Activated CD4-positive, alpha-beta T cell treated with anti-CD3 and anti-CD28 coated beads, Interleukin-2, amount 10 ng/mL, durations not matched to agents 7 days and 5 days (primary cell): ENCODE measurements at places on chromosomes 16 and 17.

DNA sequence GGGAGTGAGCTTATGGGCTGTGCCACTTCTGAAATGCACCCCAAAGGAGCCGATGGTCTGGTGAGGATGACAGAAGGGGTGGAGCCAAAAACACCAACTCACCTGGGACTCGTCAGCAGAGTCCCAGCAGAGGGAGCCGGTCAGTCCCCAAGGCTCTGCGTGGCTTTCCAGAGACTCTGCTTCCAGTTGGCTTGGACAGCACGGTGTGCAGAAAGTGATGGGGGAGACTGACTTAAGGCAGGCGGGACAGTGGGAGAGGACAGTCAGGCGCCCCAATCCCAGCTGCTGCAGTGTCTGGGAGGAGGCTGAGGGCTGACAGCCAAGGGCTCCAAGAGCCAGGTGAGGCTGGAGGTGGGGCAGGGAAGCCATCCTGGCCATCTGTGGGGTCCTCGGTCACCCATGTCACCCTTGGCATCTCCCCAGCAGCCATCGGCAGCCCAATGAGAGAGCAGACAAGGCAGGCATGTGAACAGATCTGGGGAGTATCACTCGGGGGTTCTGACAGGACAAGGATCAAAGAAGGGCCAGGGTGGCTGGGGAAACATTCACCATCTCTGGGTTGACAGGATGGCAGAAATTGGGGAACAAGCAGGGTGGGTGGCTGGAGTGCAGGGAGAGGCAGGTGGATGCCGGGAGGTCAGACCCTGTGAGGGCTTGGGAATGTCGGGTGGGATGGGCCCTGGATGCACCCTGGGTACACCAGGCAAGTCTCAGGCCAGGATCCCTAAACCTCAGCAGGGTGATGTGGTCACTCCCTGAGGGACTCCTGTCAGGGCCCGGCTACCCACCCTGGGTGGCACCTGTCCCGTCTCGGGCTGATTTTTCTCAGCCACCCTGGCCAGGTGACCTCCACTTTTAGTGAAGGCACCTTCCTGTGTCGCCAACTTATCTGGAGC is 8.9 kb upstream of the KRTAP17-1 start:
- no peak for DNase-seq

GRCh38 chr17:79192503-79193351 is 118.1 kb downstream of the ENGASE start:
- DNase-seq, result peak; percentile 43

DNA sequence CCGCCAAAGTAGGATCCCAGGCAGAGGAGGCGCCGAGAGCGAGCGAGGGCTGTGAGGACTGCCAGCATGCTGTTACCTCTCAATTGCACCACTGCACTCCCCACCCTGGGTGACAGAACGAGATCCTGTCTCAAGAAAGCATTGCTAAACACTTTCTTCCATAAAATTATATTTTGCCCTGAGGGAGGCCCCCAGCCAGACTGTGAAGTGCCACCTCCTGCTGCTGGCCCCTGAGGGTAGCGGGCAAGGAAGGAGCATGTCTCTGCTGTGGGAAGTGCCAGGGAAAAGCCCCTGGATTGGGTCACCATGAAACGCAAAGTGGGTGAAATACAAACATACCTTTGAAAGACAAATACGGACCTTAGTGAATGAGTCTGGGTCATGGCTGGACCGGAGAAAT is 78.0 kb upstream of the AMZ2 start:
- no peak for DNase-seq

DNA sequence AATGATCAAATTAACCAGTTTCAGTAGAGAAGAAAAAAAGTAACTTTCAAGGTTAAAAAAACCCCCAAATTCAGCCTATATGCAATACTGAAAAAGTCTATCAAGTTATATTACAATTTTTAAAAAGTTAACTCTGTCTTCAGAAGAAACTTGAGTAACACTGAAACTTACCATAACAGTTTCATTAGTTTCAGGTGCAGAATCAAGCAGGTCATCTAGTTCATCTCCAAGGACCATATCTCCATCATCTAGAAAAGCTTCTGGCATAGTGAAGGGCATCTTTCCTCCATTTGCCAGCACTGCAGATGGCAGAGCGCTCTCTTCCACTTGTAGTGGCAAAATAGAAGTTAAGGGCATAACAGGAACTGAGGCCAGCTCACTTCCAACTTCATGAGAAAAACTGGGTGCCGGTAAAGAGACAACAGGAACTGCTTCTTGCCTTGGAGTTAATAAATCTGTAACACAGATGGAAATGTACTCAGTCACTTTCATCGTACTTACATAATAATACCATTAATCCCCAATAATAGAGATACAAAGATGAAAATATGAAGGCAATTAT is 22.9 kb downstream of the ZC3H7A start:
- DNase-seq, result no peak

DNA sequence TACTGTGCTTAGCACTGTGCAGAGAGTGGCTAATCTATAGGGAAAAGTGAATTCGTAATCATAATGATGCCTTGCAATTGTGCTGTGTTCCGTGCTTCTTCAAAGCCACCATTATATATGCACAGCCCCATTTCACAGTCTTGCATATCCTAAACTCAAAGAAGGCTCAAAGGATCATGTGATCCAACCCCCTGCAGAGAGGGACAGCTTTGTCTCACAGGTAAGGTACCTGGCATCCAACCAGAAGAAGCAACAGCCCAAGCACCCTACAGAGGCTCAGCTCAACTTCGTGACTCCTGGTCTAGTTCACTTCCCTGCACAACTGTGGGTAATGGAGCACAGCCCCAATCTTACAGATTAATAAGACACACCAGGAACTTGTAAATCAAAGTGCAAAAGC is 124.0 kb downstream of the ZNF423 start:
- no peak for DNase-seq

GRCh38 chr16:17299790-17300189 is 171.0 kb downstream of the XYLT1 start:
- DNase-seq, result no peak

DNA sequence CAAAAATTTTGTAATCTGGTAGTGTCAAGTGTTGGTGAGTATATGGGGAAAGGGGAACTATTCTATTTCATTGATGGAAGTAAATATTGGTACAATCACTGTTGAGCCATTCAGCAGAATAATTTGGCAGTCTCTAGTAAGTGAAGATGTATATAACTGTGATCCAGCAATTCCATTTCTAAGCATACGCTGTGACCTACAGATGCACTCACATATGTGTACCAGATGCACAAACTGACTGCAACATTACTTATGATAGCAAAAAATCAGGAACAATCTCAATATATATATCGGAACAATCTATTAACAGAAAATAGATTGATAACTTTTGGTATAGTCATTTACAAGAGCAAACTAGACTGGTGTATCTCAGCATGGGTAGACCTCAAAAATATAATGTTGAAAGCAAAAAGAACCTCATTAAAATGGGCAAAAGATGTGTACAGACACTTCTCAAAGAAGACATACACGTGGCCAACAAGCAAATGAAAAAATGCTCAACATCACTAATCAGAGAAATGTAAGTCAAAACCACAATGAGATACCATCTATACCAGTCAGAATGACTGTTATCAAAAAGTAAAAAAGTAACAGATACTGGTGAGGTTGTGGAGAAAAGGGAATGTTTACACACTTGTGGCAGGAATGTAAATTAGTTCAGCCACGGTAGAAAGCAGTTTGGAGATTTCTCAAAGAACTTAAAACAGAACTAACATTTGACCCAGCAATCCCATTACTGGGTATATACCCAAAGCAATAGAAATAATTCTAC is 20.7 kb downstream of the ADAP2 start:
- no peak for DNase-seq

GRCh38 chr17:44850025-44850424 is 2.3 kb downstream of the HIGD1B start:
- DNase-seq, result no peak

GRCh38 chr17:33009636-33010035 is 18.0 kb downstream of the SPACA3 start:
- no peak for DNase-seq

DNA sequence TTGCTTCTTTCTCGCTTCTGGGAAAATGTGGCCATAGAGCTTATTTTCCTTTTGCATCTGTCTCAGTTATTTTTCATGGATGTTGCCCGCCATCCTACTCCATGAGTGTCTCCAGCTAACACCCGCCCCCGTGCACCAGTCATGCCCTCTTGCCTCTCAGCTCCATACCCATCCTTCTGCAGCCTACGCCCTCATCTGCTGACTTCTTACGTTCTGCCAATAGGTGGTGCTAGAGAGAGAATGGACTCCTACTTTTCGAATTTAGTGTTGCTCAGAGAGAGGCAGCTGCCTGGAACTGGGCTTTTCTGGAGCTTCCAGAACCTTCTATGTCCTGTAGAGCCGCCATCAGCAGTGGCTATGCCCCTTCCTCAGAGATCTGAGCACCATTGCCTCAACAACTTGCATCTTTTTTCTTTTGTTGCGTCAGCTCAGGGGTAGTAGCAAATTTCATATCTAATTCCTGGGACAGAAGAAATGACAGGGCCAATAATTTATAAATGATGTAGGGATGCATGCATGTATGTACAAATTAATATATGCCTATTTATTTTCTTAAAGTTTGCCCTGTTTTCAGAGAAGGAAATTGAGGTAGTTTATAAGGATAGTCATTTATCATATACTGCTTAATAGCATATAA is 119.7 kb upstream of the MYOCD start:
- DNase-seq, result no peak

- no peak for DNase-seq
These were observed 68.4 kb downstream of the CMC2 start for GRCh38 chr16:80938004-80938878.

DNA sequence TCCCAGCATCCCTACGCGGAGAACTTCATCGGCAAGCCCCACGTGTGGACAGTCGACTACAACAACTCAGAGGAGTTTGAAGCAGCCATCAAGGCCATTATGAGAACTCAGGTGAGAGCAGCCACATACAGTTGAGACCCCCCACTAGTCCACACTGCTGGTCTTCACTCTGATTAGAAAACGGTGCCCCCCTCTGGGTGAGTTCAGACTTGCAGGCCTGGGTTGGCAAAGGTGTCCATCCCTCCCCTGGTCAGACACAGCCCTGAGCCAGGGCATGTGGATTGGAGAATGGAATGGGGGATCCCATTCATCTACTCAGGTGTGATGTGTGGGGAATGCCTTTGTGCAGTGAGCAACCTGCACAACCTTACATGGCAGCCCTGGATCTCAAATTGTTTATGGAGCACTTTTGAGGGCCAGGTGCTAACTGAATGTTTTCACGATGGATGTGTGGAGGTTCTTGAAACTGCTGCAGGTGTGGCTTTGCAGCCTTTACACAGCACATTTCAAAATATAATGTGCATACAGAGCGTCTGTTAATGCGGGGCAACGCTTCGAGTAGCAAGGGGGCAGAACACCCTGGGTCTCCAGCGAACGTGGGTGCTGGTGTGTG is 72.6 kb downstream of the MGAT5B start:
- DNase-seq, result no peak

DNA sequence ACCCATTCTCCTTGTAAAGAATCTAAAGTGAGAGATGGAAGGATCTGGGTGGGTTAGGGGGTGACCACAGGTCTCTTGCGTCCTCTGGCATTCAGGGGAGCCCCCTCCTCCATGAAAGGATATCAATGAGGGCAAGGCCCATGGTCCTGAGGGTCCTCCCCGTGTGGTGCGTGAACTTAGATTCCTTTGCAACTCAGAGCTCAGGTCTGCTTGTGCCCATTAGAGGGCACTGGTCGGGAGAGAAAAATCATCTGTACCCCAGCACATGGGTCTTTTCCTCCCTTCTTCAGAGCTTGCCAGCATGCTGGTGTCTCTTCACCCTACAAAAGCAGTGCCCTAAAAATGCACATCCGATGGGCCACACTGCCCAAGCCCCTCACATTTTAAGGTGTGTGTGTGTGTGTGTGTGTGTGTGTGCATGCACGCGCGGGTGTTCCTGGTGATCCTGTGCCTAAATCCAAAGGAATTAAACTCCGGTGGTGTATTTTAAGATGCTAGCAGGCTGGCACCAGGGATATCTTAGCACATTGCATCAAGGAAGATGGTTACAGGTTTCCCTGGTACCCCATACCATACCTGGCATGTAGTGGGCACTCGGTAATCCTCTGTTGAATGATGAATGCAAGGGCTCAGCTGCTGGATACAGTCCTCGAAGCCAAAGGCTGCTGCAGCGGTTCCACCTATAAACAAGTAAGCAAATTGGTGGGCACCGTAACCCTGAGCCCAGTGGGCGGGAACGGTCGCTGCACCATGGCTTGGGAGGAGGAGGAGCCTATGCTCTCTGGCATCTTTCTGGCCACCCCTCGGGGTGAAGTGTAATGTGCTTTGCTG is 4.7 kb downstream of the C1QTNF1 start:
- no peak for DNase-seq

GRCh38 chr17:5536866-5537650 is 47.3 kb downstream of the NLRP1 start:
- DNase-seq, result no peak

GRCh38 chr16:47644166-47644565 is 183.0 kb downstream of the PHKB start:
- no peak for DNase-seq
